Fibroblast of lung (primary cell): ENCODE measurements at places on chromosomes 2 and 18. TPM values are rescaled to one million over a fixed set of nuclear protein-coding genes. Genes with fewer than 3 reads are reported as not detected.
A peak's percentile ranks its signal among the peaks of the same experiment; 100 is the strongest.

DNA sequence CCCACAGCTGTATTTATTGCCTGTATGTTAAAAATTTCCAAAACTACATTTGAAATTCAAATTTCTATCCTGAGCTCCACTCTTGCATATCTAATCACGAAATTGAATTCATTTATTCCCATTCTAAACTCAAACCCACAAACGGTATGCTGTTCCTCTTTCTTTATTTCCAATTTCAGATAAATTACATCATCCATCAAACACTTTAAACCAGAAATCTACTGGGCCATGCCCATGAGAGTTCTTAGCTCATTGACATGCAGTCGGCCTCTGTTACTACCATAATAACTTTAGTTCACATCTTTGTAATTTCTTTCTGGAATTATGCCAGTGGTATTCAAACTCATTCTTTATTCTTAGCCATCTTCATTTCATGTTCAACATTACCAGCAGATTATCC, 100.3 kb downstream of the COL3A1 start:
- no peak for DNase-seq
- peaks cover 7% of the 10 kb centered on the region for H3K36me3 ChIP-seq
- no peak overlapping the region for H3K27ac ChIP-seq
- no peaks in the 10 kb centered on the region for H3K27me3 ChIP-seq

GRCh38 chr2:118464046-118464445, 375.8 kb downstream of the INSIG2 start:
- no peak for DNase-seq
- H3K27ac ChIP-seq, result no peak overlapping the region
- H3K36me3 ChIP-seq, result no peaks in the 10 kb centered on the region
- H3K4me1 ChIP-seq, result no peaks in the 10 kb centered on the region
- H3K27me3 ChIP-seq, result no peaks in the 10 kb centered on the region

GRCh38 chr2:20507166-20507692, 60.4 kb downstream of the RHOB start:
- H3K27ac ChIP-seq, result no peak overlapping the region
- DNase-seq, result peak; percentile 58
- H3K4me1 ChIP-seq, result peaks cover 7% of the 10 kb centered on the region
- no peaks in the 10 kb centered on the region for H3K27me3 ChIP-seq
- no peaks in the 10 kb centered on the region for H3K36me3 ChIP-seq

DNA sequence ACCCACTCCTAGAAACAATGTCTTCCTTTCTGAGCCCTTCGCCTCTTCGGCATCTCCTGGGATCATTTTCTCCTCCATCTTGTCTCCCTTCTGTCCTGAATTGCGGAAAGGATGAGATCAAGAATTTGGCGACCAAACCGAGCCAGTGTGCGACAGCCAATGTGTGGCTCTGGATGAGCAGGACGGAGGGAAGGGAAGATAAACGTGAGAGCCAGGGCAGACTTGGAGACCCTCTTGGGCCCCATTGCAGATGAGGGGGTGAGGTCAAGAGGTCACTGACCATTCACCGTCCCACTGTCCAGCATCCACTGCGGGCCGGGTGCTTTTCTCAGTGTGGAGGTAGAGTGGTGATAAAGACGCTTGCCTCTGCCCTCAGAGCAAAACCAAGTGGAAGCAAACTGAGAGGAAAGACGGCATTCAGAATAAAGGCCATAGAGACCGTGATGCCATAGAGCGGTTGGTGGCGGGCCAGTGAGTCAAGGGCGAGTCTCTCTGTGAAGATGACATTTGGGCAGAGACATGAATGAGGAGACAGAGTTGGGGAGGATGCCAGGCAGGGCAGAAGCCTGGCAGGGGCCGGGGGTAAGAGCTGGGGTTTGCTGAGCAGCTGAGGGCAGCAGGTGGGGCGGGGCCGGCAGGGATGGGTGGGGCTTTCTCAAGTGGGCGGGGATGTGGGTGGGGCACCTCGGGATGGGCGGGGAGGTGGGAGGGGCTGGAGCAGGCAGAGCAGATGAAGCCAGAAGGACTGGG, 55.6 kb downstream of the ACAA2 start:
- no peak overlapping the region for H3K27ac ChIP-seq
- no peak overlapping the region for H3K4me3 ChIP-seq
- H3K27me3 ChIP-seq, result no peaks in the 10 kb centered on the region
- no peaks in the 10 kb centered on the region for H3K36me3 ChIP-seq
- no peaks in the 10 kb centered on the region for H3K4me1 ChIP-seq
- DNase-seq, result no peak

GRCh38 chr2:198456418-198456817, 652.0 kb downstream of the PLCL1 start:
- no peak overlapping the region for H3K27ac ChIP-seq
- H3K4me3 ChIP-seq, result no peak overlapping the region
- DNase-seq, result no peak

- no peaks in the 10 kb centered on the region for H3K36me3 ChIP-seq
- no peak overlapping the region for H3K27ac ChIP-seq
- no peaks in the 10 kb centered on the region for H3K27me3 ChIP-seq
- DNase-seq, result no peak
- no peaks in the 10 kb centered on the region for H3K4me1 ChIP-seq
These were observed 20.5 kb downstream of the ADAM17 start for GRCh38 chr2:9535177-9535576.

- H3K4me3 ChIP-seq, result no peak overlapping the region
- H3K36me3 ChIP-seq, result no peaks in the 10 kb centered on the region
- no peak for DNase-seq
- H3K27ac ChIP-seq, result no peak overlapping the region
These were observed 83.0 kb downstream of the UBR3 start for GRCh38 chr2:169910109-169910799.

DNA sequence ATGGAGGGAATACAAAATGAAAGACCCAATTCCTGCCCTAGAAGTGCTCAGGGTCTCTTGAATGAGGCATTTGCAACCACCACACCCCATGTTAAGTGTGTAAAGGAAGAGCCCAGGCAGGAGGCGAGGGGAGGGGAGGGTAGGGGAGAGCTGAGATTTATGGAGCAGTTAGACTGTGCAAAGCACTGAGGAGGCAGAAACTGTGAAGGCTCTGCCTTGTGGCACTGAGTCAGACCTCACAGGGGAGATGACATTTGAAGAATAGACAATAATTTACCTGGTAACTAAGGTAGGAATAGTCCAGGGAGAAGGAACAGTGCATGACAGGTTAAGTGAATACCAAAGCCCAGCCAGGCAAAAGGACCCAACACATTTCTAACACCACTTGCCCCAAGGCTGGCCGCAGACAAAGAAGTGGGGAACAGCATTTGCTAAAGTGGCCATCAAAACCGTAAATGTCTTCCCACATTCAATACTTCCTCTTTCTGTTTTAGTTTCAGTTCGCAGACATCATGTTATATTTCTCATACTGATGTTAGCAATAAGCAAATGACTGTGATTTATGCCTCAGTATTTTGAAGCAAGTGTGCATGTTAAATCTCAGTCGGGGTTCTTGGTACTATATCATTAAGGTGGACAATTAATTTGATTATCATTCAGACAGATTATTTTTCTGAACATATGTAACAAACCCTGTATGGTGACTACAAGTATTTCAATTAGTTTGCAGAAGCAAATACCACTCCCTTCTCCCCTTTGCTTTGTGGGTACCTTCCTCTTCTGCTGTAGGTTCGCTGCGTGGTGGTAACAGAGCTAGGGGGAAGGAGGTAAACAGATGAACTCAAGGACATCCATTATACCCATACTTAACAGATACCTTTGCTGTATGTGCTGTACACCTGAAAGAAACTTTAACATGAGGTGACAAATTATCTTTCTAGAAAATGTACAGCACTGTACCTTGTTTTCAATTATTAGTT, 27.5 kb downstream of the CDH20 start:
- H3K4me3 ChIP-seq, result no peak overlapping the region
- H3K27me3 ChIP-seq, result no peaks in the 10 kb centered on the region
- H3K4me1 ChIP-seq, result no peaks in the 10 kb centered on the region
- H3K27ac ChIP-seq, result no peak overlapping the region
- DNase-seq, result no peak
- H3K36me3 ChIP-seq, result no peaks in the 10 kb centered on the region

GRCh38 chr2:199624958-199625357, 167.2 kb upstream of the SATB2 start:
- DNase-seq, result no peak
- no peaks in the 10 kb centered on the region for H3K27me3 ChIP-seq
- no peaks in the 10 kb centered on the region for H3K36me3 ChIP-seq
- no peak overlapping the region for H3K4me3 ChIP-seq

DNA sequence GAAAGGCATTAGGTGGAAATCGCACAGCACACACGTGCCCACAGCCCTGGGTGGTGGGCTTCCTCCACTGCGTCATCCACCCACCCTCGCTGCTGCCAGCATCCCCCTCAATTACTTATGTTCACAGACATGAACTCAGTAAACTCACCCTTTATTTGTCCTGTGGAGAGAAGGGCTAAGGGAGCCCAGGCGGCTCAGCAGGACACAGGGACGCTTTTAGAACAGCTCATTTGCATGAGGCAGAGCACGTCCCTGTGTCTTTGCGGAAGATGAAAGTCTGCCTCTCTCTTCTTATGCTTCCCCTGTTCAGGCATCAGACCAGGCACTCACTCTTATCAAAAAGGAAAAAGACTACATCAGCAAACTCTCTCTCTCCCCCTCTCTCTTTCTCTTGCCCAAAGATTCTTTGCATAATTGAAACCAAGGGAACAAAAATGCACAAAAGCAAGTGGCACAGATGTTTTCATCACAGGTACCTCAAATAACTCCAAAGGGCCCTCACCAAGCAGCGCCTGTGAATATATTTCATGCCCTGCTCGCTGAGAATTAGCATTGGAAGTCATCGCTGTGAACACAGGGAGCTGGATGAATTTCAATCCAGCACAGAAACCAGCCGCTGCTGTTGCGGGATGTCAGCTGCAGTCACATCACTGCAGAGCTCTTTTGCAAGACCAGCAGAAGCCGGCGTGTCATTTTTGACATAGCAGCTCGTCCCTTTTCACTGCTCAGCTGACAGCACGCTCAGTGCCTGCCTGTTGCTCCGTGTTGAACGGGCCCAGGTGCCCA, 376.3 kb upstream of the MYT1L start:
- no peak overlapping the region for H3K27ac ChIP-seq
- no peaks in the 10 kb centered on the region for H3K4me1 ChIP-seq
- H3K36me3 ChIP-seq, result no peaks in the 10 kb centered on the region
- DNase-seq, result no peak
- no peak overlapping the region for H3K4me3 ChIP-seq

DNA sequence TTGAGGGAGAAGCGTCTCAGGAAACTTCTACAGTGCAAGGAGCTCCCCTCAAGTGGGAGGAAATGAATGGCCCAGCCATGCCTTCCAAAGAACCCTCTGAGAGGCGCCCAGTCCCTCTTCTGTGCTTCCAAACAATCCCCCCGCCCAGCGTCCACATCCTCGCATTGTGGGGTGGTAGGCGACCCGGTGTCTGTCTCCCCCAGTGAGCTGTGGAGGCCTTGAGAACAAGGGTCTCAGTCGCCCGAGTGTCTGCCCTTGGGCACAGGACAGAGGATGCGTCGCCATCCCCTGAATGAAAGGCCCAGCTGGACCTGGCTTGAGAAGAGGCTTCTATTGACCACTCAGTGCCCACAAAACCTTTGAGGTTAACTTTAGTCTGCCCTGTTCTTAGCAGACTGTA, 29.7 kb downstream of the INPP5D start:
- no peak overlapping the region for H3K4me3 ChIP-seq
- no peak for DNase-seq
- H3K36me3 ChIP-seq, result no peaks in the 10 kb centered on the region
- H3K27ac ChIP-seq, result no peak overlapping the region
- no peaks in the 10 kb centered on the region for H3K4me1 ChIP-seq

- DNase-seq, result no peak
- no peak overlapping the region for H3K27ac ChIP-seq
- H3K36me3 ChIP-seq, result peaks cover 24% of the 10 kb centered on the region
- no peaks in the 10 kb centered on the region for H3K4me1 ChIP-seq
- no peak overlapping the region for H3K4me3 ChIP-seq
These were observed 9.5 kb downstream of the HJURP start for GRCh38 chr2:233844836-233845235.

- DNase-seq, result no peak
- peaks cover 4% of the 10 kb centered on the region for H3K4me1 ChIP-seq
- peak overlapping the region; percentile 85 for H3K4me3 ChIP-seq
- peak overlapping the region; percentile 27 for H3K27ac ChIP-seq
These were observed 864 bp downstream of the KLHL29 start for GRCh38 chr2:23385748-23386338.

DNA sequence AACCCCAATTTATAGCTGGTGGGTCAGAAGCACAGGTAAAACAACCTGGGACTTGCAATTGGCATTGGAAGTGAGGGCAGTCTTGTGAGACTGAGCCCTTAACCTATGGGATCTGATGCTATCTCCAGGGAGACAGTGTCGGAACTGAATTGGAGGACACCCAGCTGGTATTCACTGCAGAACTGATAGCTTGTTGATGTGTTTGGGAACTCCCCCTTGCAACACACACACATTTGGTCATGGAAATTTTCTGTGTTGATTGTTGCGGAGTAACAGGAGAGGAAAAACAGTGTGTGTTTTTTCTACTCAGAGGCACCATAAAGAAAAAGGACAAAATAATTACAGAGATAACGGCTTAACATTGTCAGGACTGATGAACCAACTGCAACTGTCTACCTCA, 16.1 kb downstream of the TPGS2 start:
- no peaks in the 10 kb centered on the region for H3K27me3 ChIP-seq
- no peak overlapping the region for H3K4me3 ChIP-seq
- peaks cover 13% of the 10 kb centered on the region for H3K4me1 ChIP-seq

DNA sequence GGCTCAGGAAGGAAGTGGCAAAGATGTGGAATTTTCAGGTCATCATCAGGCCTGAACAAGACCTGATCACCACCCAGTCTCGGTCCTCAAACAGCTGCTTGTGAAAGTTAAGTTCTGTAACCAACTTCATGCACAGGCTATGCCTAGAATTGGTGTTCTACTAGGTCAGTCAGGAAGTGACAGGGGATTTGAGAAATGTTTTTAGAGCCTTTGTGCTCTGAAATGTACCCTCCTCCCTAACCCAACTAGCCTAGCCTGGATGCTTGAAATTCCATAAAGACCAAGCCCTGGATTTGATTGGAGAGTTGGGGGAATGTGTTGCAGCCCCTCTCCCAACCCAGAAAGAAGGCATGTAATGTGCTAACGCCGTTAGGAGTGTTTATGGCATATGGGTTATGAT, 63.3 kb downstream of the TGOLN2 start:
- H3K36me3 ChIP-seq, result no peaks in the 10 kb centered on the region
- no peak overlapping the region for H3K4me3 ChIP-seq
- no peaks in the 10 kb centered on the region for H3K27me3 ChIP-seq
- peak; percentile 86 for DNase-seq

GRCh38 chr2:101831351-101831865, 133.9 kb downstream of the MAP4K4 start:
- peak; percentile 79 for DNase-seq
- H3K36me3 ChIP-seq, result peaks cover 11% of the 10 kb centered on the region

- no peaks in the 10 kb centered on the region for H3K4me1 ChIP-seq
- no peak overlapping the region for H3K27ac ChIP-seq
- no peak overlapping the region for H3K4me3 ChIP-seq
- no peak for DNase-seq
These were observed 14.5 kb upstream of the NXPH2 start for GRCh38 chr2:138794724-138795123.

Gene ALPI
- not detected in 2 replicates for total RNA-seq

Gene CAPG
- total RNA-seq, result 105 and 193 TPM in 2 replicates

Gene TEKT4
- total RNA-seq, result not detected in 2 replicates

Gene R3HDM1
- total RNA-seq, result 5.4 and 12.4 TPM in 2 replicates

Gene CNDP1
- not detected in 2 replicates for total RNA-seq

Gene EDAR
- not detected in 2 replicates for total RNA-seq

Gene INPP4A
- total RNA-seq, result 19.0 and 26.1 TPM in 2 replicates

Gene ARHGEF4
- total RNA-seq, result 0.83 and 1.5 TPM in 2 replicates
